Thymus (tissue), 14 donors: ENCODE measurements at places on chromosomes 2 and 18. TPM values are rescaled to one million over a fixed set of nuclear protein-coding genes. Genes with fewer than 3 reads are reported as not detected.

SP140 gene
- 6.6 TPM for total RNA-seq

DNA sequence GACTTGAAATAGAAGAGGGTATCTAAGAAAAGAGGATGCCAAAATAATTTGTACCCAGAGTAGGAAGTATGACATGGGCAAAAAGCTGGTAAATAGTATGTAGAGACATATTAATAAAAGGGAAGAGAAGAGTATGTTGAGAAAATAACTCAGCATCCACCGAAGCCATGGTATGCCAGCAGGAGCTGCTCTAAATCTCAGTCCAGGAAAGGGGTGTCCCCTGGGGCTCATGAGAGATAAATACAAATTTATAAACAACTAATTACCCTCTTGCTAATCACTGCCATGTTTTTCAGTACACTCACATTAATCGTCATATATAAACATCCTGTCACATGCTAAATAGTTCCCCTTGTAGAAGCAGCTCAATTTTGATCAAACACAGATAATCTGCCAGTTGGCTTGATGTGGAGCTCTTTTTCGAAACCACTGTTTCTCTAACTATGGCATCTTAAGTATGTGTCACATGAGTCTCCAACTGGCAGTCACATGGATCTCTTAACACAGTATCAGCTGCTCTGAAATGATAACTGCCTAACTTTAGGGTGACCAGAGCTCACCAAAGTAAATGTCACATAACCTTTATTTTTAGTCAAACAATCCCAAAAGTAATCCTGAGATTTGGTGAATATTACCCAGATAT, 31.9 kb downstream of the EXOC6B start:
- DNase-seq: no peak

SIX3 gene
- total RNA-seq: not detected

WDR43 gene
- 49.0 TPM for total RNA-seq

DNA sequence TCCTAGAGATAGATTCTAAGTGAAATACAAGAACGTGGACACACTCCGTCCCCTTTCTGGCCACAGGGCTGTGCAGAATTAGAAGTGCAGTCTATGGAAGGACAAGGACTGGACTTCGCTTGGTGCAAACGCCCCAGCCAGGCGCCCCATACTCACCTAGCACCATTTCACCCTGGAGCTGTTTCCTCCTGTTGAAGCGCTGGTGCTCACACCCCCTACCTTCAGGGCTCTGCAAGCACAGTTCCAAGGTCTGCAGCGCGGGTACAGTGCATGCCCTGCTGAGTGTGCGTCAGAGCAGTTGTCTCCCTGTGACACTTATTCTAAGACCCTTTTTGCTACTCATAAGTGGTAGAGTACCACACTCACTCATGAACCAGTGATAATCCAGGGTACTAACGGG, 3.0 kb downstream of the HPCAL1 start:
- DNase-seq: no peak

DNAJC5G gene
- not detected for total RNA-seq

GRCh38 chr2:171957061-171957460, 34.8 kb downstream of the HAT1 start:
- no peak for DNase-seq

- DNase-seq: no peak
Measured at GRCh38 chr2:8803658-8804379, 33.6 kb downstream of the KIDINS220 start.
